ENCODE measurements at places on chromosomes 5 and 9.

- no peak for DNase-seq
Measured at GRCh38 chr5:60545551-60545950, 154.4 kb downstream of the DEPDC1B start.

DNA sequence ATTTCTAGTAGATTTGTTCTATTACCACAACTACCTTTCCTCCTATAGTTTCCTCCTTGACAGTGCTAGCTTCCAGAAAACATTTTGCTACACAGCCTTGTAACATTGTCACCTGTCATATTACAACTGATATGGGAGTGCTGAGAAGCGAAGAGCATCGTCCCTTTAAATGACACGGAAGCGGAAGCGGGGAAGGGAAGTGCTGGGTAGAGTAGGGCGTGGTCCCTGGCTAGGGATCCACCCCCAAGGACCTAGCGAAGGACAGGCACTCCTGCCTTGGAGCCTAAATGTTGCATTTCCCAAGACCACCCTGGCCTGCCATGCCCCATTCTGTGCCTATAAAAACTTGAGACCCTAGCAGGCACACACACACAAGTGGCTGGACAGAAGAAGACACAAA lies 57.4 kb upstream of the RANBP6 start:
- no peak for DNase-seq

DNA sequence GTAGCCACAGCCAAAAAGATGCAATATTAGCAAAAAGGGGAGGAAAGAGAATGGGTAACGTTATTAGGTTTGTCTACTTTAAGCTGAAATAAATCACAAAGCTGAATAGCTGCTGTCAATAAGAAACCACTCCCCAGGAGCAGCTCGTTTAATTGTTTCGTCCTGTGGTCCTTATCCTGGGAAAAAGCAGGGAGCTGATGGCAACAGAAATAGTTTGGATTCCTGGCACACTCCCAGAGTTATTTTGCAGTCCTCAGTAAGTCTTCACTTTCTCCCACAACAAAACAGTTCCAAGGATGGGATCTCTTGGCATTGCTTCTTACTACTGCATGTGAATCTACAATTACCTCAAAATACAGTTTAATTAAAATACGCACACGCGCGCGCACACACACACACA lies 28.8 kb downstream of the FRMD3 start:
- no peak for DNase-seq

- no peak for DNase-seq
Measured at GRCh38 chr9:105633411-105633810, 28.8 kb upstream of the TAL2 start.

GRCh38 chr5:40694433-40694832 lies 14.7 kb downstream of the PTGER4 start:
- DNase-seq: no peak

- DNase-seq: no peak
Measured at GRCh38 chr5:111187079-111187478, 37.1 kb upstream of the CAMK4 start.

DNA sequence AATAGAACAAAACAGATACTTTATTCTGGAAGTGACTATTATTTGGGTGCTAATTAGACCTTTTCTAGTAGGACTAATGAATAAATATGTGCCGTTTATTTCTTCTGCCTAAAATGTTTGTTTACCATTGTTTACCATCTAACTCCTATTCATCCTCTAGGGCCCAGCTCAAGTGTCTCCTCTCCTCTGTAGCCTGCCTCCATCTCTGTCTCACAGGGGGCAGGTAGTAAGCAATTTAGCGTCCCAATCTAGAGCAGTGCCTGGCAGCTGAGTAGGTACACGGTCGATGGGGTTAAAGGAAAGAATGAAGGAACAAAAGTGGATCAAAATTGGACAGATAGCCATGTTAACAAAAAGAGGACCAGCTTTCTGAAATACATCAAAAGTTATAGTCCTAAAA lies 230.9 kb downstream of the SLF1 start:
- DNase-seq: no peak

DNA sequence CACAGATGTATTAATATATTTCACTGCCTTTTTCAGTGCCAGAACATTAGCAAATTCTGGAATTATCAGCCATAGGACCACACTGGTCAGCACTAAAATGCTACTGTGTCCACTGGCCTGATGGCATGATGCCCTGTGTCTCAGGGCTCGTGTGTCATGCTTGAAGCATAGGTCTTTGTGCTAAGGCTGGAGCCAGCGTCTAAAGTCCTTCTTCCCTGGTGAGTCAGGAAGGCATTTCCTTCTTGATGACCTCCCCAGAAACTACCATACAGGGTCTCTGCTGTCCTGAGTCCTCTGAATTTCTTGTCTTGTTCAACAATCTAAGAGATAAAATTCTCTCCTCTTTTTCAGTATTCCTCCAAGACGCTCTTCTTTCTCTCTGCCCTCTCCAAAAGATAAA lies 489.9 kb downstream of the PSAT1 start:
- no peak for DNase-seq

DNA sequence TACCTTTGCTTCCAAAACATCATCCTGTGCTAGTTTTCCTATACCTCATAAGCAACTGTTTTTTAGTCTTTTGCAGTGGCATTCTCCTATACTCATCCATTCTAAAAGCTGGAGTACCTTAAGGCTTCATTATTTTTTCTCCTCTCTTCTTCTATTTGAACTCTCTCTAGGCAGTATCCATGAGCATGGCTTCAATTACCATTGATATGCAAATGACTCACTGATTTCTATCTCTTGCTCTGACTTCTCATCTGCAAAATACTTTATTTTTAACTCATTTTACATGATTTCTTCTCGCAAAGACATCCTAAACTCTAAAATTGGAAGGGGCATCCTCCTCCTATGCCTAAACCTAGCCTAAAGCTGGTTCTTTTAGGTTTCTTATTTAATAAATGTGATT lies 365.1 kb upstream of the NUDT12 start:
- no peak for DNase-seq

DNA sequence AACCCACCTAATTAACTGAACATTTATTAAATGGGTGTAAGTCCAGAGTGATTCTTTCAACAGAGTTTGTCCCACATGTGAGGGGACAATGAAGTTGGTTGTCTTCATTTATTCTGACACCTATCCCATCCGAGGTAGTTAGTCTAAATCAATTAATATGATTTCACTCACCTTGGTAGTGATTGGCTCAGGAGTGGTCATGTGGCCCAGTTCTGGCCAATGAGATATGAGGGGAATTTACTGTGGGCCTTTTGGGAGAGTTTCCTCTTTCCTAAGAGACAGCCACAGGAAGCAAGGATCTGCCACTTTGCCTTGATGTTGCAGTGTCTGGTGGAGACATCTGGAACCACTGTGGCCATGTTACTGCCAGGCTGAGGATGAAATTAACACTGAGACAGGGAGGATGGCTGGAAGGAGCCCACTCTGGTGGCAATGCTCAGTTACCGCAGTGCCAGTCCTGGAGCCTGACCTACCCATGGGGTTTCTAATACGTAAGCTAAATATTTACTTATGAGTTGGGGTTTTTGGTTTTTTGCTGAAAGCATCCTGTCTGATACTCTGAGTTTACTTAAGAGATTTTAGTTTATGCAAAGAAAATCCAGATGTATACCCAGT lies 118.6 kb downstream of the FGF18 start:
- DNase-seq: no peak

DNA sequence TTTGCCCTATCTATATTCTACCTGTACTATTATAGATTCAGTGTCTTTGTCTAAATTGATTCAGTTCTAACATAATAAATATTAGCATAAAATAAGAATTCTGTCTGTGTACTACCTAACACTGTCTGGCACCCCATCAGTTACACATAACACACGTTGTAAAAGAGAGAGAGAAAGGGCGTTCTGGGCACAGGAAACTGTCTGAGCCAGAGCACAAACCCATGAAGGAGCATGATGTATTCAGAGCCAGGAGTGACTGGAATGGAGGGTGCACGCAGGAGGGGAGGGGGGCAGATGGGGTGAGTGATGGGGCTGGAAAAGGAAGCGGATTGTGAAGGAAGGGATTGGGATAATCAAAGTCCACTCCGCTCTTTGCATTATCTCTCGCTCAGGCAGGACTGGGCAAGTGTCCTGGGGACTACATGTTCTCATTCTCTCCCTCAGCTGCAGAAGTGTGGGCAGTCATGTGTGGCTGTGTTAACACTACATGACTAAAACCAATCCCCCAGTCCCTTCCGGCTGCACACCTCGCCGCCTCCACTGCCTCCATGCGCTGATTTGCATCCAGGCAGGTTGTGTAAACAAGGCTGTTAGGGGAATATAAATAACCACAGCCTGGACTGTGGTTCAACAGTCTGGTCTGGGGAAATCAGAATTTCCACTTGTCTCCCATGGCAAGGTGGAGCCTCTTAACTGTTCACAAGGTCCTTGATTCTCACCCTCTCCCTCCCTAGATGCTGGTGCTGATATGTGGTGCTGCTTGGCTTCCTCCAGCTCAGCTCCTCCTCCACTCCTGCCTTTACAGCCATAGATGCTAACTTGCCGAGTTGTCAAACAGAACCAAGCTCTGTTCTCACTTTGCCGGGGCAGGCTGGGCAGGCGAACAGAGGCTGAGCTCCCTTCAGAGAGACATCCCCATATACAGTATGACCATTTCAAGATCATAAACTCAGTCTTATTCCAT lies 367.5 kb upstream of the BRINP1 start:
- DNase-seq: no peak

DNA sequence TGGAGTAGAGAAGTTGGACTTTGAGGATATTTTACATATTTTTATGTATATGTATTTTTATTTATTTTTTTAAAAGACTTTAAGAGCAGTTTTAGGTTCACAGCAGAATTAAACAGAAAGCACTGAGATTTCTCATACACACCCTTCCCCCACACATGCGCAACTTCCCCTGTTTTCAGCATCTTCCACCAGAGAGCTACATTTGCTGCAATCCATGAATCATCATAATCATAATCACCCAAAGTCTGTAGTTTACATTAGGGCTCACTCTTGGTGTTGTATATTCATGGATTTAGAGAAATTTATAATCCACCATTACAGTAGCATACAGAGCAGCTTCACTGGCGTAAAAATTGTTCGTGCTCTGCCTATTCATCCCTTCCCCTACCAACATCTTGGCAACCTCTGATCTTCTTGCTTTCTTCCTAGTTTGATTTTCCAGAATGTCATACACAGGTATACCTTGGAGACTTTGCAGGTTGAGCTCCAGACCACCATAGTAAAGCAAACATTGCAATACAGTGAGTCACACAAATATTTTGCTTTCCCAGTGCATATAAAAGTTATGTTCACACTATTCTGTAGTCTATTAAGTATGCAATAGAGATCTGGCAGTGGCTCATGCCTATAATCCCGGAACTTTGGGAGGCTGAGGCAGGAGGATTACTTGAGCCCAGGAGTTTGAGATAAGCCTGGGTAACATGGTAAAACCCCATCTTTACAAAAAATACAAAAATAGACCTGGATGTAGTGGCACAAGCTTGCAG lies 9.6 kb upstream of the CCDC171 start:
- no peak for DNase-seq

GRCh38 chr9:128495296-128495695 lies 9.2 kb upstream of the GLE1 start:
- DNase-seq: no peak

- DNase-seq: no peak
Measured at GRCh38 chr5:132439521-132440089, 51.0 kb downstream of the IRF1 start.

DNA sequence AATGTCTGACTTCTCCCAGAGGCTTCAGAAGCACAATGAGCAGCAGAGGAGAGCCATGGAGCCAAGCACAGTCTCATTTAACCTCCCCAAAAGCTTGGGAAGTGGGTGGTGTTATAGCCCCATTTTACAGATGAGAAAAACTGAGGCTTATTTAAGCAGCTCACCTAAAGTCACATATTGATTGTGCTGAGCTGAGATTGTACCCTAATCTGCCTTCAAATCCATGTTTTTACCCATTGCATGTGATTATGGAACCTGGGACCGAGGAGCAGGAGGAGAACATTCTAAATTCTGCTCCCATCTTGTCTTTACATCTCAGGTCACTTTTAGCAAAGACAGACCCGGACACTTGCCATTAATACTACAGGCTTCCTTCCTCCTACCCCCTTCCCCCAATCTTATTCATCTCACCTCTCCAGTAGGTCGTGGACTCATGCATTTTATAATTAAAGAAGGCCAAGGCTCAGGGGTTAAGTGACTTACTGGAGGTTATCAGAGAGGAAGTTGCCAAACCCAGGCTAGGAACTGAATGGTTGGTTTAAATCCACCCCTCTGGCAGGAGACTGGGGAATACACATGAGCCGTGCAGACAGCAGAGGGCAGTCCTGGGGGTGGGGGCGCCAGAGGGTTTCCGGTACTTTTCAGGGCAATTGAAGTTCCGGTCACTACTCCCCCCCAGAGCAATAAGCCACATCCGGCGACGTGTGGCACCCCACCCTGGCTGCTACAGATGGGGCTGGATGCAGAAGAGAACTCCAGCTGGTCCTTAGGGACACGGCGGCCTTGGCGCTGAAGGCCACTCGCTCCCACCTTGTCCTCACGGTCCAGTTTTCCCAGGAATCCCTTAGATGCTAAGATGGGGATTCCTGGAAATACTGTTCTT lies 51.0 kb upstream of the IL17B start:
- DNase-seq: no peak

DNA sequence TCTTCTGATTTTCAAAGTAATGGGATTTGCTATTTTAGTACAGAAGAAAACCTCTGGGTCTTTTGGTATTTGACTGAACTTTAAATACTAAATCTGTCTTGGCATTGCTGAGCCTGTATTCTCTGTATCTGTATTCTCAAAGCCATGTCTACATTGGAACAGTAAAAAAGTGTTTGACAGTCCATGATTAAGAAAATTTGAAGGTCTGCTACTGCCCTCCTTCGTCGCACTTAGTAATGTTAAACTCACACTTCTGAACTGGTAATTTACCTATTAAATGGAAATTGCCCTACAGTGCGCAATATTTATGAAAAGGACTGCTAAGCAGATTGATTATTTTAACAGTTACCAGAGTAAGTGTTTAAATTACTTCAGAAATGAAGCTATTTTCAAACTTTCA lies 165.7 kb upstream of the SMC2 start:
- no peak for DNase-seq

- DNase-seq: no peak
Measured at GRCh38 chr5:1515311-1515920, 8.3 kb downstream of the LPCAT1 start.

- no peak for DNase-seq
Measured at GRCh38 chr5:2353871-2354440, 397.5 kb downstream of the IRX2 start.

GRCh38 chr9:111821006-111821528 lies 26.3 kb upstream of the SHOC1 start:
- no peak for DNase-seq

DNA sequence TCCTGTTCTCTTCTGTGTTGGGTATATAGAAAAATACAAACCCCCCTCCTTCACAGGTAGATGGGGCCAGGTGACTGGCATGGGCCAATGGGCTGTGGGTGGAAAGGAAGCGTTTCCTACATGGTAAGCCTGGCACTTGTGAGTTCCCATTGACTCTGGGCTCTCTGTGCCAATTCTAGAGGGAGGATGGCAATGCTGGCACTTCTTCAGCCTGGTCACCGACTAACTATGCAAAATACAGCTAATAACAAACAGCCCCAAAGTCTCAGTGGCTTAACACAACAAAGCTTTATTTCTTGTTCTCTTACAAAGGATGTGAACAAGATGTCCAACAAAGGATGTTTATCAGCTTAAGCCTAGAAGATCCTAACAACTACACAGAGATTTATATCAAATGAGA lies 258.1 kb downstream of the SYK start:
- no peak for DNase-seq

All from HS-5 (cell line).